Peyer's patch (tissue), 4 donors: ENCODE measurements at places on chromosomes 3 and 15. TPM values are rescaled to one million over a fixed set of nuclear protein-coding genes. Genes with fewer than 3 reads are reported as not detected.

DNA sequence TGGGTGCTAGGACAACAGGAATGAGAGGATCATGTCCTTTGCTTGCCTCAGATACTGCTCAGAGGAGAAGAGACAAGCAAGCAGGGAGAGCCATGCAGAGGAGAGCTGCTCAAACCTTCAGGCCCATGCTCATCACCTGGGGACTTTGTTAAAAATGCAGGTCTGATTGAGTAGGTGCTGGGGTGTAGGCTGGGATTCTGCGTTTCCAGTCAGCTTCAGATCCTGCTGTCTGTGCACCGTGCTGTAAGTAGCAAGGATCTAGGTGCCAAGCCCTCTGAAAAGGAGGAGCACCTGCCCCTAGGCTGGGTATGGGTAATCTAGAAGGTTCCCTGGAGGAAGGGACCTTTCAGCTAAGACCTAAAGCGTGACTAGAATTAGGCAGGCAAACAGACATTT lies 7.3 kb downstream of the FLNB start:
- no peaks in the 10 kb centered on the region for H3K27me3 ChIP-seq
- peaks cover 9% of the 10 kb centered on the region for H3K4me1 ChIP-seq
- H3K27ac ChIP-seq = no peak overlapping the region
- no peak for DNase-seq
- H3K36me3 ChIP-seq = no peaks in the 10 kb centered on the region

- no peaks in the 10 kb centered on the region for H3K36me3 ChIP-seq
- H3K27me3 ChIP-seq = no peaks in the 10 kb centered on the region
- H3K4me1 ChIP-seq = no peaks in the 10 kb centered on the region
- no peak overlapping the region for H3K4me3 ChIP-seq
Observed at GRCh38 chr15:34889476-34889875, 80.1 kb downstream of the AQR start.

- H3K4me1 ChIP-seq = no peaks in the 10 kb centered on the region
- H3K36me3 ChIP-seq = no peaks in the 10 kb centered on the region
- no peak overlapping the region for H3K27ac ChIP-seq
- H3K27me3 ChIP-seq = no peaks in the 10 kb centered on the region
Observed at GRCh38 chr3:69815970-69816369, 76.7 kb downstream of the MITF start.

- H3K27me3 ChIP-seq = no peaks in the 10 kb centered on the region
- H3K4me3 ChIP-seq = no peak overlapping the region
- no peaks in the 10 kb centered on the region for H3K4me1 ChIP-seq
- no peak overlapping the region for H3K27ac ChIP-seq
- H3K36me3 ChIP-seq = no peaks in the 10 kb centered on the region
- no peak for DNase-seq
Observed at GRCh38 chr3:125967156-125967555, 1.8 kb upstream of the ROPN1B start.

Gene ITPKA
- 95.1 TPM for total RNA-seq

Gene GCSAM
- total RNA-seq = not detected

Gene NR1I2
- total RNA-seq = 456 TPM

Gene DLL4
- total RNA-seq = 15.3 TPM

Gene PRICKLE2
- total RNA-seq = 3.5 TPM

Gene IL17RB
- total RNA-seq = 18.2 TPM

Gene KCNMB2
- not detected for total RNA-seq
